ENCODE measurements at places on chromosomes 2 and 18. TPM values are rescaled to one million over a fixed set of nuclear protein-coding genes. Genes with fewer than 3 reads are reported as not detected.

DNA sequence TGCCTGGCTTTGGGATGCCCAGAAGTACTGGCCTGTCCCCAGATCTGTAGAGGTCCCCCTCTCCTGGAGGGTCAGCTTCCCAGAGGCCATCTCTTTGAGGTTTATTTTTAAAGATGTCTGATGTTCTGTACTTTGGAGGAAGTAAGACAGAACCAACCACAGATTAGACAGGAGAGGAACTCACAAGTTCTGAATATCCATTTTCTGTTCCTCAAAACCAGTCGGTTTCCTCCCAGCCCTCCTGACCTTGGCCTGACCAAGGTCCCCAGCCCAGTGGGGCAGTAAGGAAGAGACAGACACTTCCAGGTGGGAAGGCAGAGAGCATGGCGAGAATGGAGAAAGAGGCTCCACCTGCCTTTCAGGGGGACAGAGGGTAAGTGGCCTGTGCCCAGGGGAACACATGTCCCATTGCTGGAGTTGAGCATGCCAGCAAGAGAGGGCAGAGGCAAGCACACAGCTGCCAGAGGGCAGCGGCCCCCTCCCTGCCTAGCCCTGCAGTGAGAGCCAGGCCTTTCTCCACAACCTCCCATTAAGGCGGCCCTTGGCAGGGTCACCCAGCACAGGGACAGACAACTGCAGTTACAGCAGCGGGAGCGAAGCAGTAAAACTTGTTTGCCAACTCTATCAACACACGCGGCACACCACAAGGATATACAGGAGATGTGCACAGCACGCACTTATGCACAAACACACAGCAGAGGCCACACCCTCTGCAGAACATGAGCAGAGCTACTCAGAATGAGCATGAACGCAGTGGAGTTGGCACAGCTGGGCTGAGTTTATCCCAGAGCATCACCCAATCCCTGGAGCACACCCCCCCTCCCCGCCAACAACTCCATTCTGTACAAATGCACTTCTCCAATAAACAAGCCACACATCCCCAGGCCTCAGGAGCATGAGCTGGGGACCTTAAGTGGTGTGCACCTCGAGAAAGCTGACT, 18.5 kb upstream of the SEMA4C start:
- DNase-seq, result peak; percentile 48

GRCh38 chr2:218431878-218432277, 13.0 kb downstream of the VIL1 start:
- no peak for DNase-seq

DNA sequence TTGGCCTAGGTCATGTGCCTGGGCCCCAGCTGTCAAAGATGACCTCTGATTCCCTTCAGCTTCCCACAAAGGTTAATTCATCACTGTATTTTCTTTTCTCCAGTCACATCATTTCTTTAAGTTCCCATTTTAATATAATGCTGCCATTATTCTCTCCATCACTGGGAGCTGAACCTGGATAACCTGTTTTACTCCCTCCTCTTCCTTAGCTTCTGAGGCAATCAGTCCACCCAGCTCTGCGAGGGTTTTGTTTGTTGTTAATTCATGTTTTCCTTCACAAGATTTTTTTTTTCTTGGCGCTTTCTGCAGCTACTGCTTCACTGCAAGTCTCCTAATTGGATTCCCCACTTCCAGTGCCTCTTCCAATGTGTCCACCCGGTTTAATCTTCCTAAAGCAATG, 5.1 kb upstream of the EML4 start:
- no peak for DNase-seq

DNA sequence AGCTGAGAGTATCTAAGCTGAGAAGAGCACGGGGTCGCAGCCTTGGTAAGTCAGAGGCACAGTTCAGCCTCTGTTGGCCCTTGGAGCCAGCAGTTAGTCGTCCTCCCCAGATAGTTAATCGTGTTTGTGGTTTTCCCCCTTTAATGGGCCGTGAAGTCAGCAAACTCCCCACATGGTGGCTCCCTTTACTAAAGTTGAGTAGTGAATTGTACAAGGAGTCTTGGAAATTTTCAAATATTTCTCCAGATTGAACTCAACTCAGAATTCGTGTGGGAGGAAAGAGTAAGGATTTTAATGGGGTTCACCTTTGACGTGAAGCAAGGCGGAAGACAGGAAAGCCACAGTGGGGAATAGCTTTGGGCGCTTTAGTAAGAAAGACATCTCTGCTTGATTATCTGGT, 2.4 kb upstream of the ADCYAP1 start:
- DNase-seq, result no peak

GRCh38 chr2:694174-694573, 17.0 kb upstream of the TMEM18 start:
- DNase-seq, result no peak

- DNase-seq, result peak; percentile 26
Measured at GRCh38 chr18:61833387-61833786, 59.4 kb downstream of the RNF152 start.

The GAD1 gene
- polyA plus RNA-seq, result 0.91 TPM

The FAM110C gene
- polyA plus RNA-seq, result 2.5 TPM

The SPDYA gene
- 0.63 TPM for polyA plus RNA-seq

The DLGAP1 gene
- polyA plus RNA-seq, result 2.2 TPM
